ENCODE measurements at places on chromosomes 2 and 18.

DNA sequence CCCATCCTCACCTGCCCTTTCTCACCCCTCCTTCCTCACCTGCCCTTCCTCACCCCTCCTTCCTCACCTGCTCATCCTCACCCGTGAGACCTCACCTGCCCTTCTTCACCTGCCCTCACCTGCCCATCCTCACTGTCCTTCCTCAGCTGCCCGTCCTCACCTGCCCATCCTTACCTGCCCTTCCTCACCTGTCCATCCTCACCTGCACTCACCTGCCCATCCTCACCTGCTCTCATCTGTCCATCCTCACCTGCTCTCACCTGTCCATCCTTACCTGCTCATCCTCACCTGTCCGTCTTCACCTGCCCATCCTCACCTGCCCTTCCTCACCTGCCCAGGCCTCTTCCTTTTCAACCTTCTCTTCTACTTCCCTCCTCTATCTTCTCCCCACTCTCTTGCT lies 34.4 kb downstream of the KCNG2 start:
- DNase-seq: no peak

GRCh38 chr18:59769129-59769865 lies 72.1 kb upstream of the CCBE1 start:
- DNase-seq: no peak

- DNase-seq: no peak
Observed at GRCh38 chr2:152367547-152368390, 32.8 kb downstream of the FMNL2 start.

DNA sequence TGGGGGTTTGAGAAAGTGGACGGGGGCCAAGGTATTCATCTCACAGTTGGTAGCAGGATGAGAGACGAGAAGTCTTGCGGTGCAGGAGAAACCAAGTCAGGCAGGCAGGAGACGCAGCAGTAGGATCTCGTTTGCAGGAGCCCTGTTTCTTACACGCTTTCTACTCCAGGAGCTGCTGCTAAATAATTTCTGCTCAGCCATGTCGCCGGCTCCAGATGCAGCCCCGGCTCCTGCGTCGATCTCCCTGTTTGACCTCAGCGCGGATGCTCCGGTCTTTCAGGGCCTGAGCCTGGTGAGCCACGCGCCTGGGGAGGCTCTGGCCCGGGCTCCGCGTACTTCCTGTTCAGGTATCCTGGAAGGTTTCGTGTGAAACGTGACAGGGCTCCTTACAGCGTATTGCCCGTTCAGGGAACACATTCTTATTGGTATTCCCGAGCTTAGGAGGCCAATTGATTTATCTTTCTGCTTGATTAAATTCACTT lies 494 bp downstream of the ANKZF1 start:
- DNase-seq: no peak

- DNase-seq: no peak
Observed at GRCh38 chr2:224333726-224334482, 68.0 kb downstream of the FAM124B start.

Measured in activated T-helper 1 cell treated with Interleukin-2 at 50 U/mL for 16 hours (primary cell).